Stimulated activated CD4-positive, alpha-beta T cell treated with anti-CD3 and anti-CD28 coated beads, TNF-alpha, amount 100 ng/mL, for 1 hour (primary cell): ENCODE measurements at places on chromosomes 4 and X.

DNA sequence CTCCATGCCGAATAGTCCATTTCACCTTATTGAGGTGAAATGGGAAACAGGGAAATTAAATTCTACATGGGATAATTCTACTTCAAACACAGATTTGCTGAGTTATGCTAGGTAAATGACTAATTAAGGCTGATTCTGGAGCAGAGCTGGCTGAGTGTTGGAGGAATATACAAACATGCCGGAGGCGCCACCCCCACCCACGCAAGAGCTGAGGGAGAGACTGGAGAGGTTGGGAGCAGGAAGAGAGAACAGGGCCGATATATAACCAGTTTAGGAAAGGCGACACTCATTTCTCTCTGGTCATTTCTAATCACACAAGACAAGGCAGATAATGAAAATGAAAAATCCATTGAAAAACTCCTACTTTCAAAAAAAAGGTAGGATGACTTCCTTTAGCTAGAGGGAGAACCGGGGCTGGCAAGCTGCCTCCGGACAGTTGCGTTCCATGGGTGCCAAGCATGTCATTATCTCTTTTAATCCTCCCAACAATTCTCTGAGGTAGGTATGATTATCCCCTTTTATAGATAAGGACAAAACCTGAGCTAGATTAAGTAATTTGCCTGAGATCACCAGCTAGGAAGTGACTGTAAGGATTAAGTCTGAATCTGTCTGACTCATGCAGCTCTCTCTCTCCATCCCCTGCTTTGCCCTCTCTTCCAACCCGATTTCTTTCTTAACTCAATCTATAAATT is 27.6 kb upstream of the CFAP299 start:
- DNase-seq: no peak

- no peak for DNase-seq
Measured at GRCh38 chrX:110228453-110228852, 89.4 kb downstream of the AMMECR1 start.

- no peak for DNase-seq
Measured at GRCh38 chr4:146294776-146295175, 80.4 kb downstream of the REELD1 start.

DNA sequence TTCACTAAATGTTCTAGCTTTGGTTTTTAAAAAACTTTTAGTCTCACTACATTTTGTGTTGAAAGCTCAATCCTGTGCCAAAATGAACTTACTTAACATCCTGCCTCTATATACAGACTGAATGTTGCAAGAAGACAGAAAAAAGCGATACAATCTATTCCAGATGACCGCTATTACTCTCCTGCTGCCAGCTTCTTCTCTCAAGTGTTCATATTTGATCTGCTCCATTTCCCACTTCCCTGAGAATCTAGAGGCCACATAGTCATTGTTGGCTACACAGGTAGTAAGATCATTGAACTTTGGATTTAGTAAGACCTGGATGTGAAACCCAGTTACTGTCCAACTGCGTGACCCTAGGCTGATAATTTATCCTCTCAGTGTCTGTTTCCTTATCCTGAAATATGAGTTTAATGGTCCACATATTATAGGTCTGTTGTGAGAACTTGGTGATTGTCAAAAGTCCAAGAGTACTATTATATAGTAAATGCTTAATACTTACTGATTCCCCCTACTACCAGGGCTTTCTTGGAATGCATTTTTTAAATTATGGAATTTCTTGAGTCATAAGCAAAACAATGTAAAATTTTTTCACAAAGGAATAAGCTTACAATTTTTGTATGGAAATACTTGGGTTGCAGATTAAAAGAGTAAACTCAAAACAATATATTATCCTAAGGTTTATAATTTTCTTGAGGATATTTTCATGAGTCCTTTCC is 976.8 kb upstream of the ADGRL3 start:
- DNase-seq: no peak

- DNase-seq: no peak
Measured at GRCh38 chrX:69305333-69306062, 140.2 kb upstream of the PJA1 start.

- no peak for DNase-seq
Measured at GRCh38 chrX:146854281-146854680, 39.7 kb upstream of the CXorf51A start.

- no peak for DNase-seq
Measured at GRCh38 chr4:89469930-89470375, 162.4 kb upstream of the GPRIN3 start.
